Activated CD8-positive, alpha-beta memory T cell treated with anti-CD3 and anti-CD28 coated beads for 24 hours (primary cell): ENCODE measurements at places on chromosomes 13 and 19.
A peak's percentile ranks its signal among the peaks of the same experiment; 100 is the strongest.

GRCh38 chr13:43232873-43233265 lies 209.5 kb downstream of the DNAJC15 start:
- no peak for DNase-seq

DNA sequence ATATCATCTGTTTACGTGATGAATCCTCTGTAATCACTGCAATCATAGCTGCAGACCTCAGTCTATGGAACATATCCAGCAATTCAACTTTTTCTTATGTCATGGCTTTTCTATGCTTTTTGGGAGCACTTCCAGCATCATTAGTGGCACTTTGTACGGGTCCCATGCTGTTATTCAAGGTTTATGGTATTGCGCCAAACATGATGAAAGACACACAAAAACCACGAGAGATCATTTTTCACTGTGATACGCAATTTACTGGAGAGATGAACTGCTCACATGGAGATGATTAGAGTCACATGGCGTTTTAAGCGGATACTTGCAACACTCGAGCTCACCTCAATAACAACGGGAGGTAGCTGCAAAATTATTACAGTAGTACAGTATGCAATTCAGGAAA lies 2101.7 kb upstream of the PCDH20 start:
- no peak for DNase-seq

- DNase-seq = no peak
Measured at GRCh38 chr19:19040417-19040816, 7.0 kb downstream of the ARMC6 start.

GRCh38 chr13:95136638-95137037 lies 164.6 kb downstream of the ABCC4 start:
- no peak for DNase-seq

GRCh38 chr13:98176777-98177608 lies at the start of gene RNF113B:
Gene RNF113B, minus strand, starts transcription at chr13:98177269. Its CDS starts 33 bp downstream, at chr13:98177236.
- DNase-seq = no peak

DNA sequence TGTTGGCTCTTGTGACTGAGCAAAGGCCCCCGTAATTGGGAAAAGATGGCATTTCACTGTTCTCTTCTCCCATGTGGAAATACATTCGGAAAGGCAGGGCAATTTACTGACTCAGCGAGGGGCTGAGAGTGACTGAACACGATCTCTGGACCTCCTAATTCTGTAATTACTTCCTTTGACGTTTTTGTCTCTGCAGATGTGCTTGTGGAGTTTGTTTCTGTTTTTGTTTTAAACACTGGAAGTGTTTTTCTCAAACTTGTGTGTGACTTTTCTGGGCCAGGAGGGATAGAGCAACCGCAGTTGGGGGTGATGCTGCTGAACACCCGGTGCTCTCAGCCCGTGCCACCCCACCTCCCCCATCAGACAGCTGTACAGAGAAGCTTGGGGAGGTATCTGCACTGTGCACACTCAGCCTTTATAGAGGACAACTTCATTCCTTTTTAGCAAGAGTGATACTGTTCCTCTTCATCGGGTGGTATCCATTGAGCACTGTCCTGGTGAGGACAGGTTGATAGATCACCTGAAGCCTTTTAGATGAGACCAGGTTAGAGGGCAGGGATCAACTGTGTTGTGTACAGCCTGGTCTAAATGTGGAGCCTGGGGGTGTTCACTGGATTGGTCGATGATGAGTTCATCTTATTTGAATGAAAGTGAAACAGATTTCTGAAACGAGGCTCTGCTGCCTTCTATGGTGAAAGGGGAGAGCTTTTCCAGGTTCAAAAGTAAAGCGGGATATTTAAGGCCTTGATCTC lies 117.4 kb downstream of the ESD start:
- DNase-seq = no peak

GRCh38 chr19:37304190-37304883 lies 66.6 kb upstream of the ZNF527 start:
- DNase-seq = peak; percentile 52

DNA sequence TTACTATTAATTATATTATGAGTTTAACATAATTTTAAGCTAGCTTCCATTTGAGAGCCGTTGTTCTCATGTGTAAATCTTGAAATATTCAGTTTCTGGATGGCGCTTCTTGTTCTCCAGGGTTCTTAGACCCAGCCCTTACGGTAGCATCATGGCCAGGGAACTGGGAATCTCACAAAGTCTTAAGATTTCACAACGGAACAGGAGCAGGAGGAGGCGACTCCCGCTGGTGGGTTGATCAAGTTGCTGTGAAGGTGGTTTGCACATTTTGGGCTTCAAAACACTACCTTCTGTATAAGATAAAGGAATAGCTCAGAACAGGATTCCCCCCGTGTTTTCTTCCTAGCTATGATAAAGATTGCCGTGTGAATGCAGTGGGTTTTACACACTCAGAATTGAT lies 2.8 kb downstream of the NAXD start:
- no peak for DNase-seq

DNA sequence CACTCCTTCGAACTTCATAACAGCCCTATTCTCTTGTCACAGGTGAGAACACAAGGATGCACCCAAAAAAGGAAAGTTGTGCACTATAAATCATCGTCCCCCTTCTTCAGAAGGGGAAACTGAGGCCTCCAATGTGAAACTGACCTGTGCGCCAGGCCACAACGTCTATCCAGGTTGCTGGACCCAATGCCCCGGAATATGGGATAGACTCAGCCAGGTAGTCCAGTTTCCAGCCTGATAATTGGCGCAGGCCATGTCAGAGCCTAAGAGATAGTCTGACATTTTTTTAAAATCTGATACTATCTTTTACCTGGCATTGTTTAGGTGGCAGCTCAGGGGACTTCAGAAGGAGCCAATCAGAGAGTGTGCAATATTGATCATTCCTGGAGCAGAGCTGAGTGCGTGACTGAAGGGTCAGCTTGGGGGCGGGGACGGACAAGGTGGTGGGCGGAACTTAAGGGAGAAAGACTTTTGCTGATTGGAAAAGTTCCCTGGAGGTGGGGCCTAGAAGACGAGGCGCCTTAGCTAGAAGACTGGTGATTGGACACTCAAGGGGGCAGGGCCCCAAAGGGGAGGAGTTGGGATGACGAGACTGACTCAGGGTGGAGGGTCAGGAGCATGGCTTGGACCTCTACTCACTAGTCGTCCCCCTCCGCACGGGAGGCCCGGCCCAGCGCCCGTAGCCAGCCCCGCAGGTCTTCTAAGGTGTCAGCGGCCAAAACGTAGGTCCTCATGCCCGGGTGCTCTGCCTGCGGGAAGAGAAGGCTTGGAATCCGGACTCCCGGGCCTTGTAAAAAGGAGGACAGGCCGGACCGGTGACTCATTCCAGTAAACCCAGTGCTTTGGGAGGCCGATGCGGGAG lies 8.5 kb downstream of the PLEKHA4 start:
- no peak for DNase-seq

- DNase-seq = no peak
Measured at GRCh38 chr13:33316890-33317289, 31.3 kb upstream of the STARD13 start.

DNA sequence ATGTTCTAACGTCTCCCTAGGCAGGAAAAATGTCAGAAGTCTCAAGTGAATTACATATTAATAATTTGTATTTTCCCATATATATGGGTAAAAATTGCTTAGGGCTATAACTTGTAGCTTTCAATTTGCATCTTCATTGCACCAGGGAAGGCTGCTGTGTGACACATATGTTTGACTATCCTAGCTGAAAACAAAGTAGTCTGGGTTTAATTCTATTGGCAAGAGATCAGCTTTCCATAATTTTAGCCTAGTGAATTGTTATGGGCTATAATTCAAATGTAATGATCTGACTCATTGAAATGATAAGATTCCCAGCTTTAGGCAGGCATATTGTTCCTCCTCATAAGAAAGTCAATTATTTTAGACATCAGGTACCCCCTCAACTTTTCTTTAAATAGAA lies 553.1 kb downstream of the DCT start:
- DNase-seq = no peak

DNA sequence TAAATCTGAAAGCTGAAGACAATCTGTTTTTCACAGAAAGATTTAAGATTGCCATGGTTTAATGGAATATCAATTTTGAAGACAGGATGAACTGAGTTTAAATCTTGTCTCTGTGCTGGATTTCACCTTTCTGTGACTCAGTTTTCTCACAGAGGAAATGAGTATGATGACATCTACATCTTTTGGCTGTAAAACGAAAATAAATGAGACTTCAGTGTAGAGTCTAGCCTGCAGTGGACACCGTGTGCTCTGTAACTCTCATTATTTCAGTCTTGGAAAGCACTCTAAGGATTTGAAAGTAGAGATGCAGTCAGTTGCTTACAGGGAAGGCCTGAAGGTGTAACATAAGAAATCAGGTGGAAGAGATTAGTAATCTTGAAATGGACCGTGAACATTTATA lies 150.4 kb downstream of the NALCN start:
- DNase-seq = no peak
